Stimulated activated CD4-positive, alpha-beta T cell treated with anti-CD3 and anti-CD28 coated beads, Interleukin-2, amount 100 ng/mL, for 48 hours (primary cell): ENCODE measurements at places on chromosomes 3 and 15.
A peak's percentile ranks its signal among the peaks of the same experiment; 100 is the strongest.

- no peak for DNase-seq
Measured at GRCh38 chr3:160820022-160820421, 64.0 kb downstream of the PPM1L start.

- no peak for DNase-seq
Measured at GRCh38 chr15:80264031-80264430, 12.0 kb upstream of the CTXND1 start.

DNA sequence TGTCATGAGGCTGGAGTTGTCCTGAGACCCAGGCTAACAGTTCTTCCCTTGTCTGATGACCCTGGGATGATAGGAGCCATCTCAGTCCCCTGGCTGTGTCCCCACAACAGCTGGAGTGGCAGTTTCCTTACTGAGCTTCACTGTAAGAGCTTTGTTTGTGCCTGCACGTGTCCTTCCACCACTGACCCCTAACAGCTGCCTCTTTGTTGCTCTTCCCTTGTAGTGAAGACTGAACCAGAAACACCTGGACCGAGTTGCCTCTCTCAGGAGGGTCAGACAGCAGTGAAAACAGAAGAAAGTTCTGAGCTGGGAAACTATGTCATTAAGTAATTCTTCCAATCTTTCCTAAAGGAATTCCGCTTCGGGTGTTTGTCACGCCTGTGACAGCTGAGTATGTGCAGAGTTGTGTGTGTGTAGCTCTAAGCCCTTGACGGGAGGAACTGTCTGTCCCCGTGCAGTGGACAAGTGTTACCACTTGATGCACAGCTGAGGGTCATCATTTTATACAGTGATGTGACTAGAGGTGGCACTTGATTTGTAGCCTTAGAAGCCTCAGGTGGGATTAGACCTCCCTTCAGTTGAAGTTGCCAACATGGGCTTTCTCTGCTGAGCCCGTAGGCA, 25.0 kb downstream of the MAP6D1 start:
- DNase-seq, result no peak

DNA sequence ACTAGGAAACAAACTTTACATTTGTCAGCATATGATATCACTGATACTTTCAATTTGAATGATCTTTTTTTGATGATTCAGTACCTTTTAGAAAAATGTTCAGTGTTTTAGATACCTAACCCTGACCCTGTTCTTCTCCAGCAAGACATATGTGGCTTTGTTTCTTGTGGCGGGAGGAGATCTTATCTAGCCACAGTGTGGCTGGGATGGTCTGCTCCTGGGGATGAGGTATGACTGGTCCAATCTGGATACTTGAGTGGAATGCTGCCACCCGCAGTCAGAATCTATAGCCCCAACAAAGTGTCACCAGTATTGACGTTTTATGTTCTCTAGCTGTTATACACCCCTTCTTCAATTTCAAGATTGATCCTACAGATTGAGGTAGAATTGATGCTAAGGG, 439.0 kb upstream of the GOLIM4 start:
- DNase-seq, result no peak

- DNase-seq, result no peak
Measured at GRCh38 chr3:127658234-127658633, 14.5 kb upstream of the ABTB1 start.

- no peak for DNase-seq
Measured at GRCh38 chr3:186932281-186933181, 2.2 kb downstream of the ST6GAL1 start.

DNA sequence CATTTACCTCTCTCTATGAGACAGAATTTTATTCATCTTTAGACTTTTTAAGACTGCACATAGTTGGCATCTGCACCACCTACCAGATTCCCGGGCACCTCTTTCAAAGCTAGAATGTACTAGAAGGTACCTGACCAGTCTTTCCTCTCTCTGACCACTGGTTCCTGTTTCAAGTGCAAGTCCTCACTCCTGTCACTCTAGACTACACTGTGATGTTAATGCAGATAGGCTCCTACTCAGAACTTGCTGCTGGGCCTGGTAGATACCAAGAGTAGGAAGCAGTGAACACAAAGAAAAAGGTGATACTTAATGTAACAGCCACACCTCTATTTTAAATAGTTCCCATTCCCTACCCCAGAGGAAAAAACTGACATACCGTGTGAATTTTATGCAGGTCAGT, 8.1 kb upstream of the TCAIM start:
- DNase-seq, result no peak

GRCh38 chr15:93188236-93188635, 99.2 kb upstream of the RGMA start:
- no peak for DNase-seq

DNA sequence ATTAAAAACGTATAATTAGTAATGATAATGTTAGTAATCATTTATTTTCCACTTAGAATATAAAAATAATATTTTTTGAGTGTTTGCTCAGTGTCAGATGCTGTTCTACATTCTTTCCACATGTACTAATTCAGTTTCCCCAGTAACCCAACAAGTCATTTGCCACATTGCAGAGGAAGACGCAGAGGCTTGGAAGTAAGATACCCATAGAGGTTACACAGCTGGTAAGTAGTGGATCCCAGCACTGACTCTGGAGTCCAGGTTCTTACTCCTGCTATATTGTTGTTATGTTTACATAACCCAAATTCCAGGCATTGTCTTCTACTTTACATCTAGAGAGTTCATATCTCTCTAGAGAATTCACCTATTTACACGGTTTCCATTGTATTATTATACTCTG, 48.2 kb upstream of the MYO5C start:
- no peak for DNase-seq

DNA sequence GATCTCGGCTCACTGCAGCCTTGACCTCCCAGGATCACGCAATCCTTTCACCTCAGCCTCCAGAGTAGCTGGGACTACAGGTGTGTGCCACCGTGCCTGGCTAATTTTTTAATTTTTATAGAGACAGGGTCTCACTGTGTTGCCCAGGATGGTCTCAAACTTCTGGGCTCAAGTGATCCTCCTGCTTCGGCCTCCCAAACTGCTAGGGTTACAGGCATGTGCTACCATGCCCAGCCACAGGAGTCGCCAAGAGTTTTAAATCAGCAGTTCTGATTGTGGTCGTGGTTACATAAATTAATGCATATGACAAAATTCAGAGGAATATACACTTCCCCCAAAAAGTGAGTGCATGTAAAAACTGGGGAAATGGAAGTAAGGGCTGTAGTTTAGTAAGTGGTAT, 32.9 kb downstream of the MEGF11 start:
- DNase-seq, result no peak

DNA sequence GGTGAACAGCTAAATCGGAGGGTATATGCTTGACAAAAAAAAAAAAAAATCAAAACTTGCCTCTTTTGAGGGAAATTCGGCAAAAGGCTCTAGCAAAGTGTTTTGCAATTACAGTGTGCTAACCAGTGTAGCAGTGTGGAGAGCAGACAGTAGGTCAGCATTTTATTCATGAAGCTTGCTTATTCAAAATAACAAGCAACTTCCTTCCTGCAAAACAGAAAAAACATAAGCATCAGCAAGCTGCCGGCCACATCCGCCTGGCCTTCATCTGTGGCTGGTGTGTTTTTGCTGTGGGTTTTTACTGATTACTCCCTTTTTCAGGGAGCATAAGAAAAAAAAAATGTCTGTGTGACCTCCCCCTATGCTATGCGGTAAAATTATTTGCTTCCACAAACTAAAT, 434.1 kb downstream of the OCA2 start:
- no peak for DNase-seq

- peak; percentile 60 for DNase-seq
Measured at GRCh38 chr15:101167753-101168462, 83.9 kb downstream of the CHSY1 start.

DNA sequence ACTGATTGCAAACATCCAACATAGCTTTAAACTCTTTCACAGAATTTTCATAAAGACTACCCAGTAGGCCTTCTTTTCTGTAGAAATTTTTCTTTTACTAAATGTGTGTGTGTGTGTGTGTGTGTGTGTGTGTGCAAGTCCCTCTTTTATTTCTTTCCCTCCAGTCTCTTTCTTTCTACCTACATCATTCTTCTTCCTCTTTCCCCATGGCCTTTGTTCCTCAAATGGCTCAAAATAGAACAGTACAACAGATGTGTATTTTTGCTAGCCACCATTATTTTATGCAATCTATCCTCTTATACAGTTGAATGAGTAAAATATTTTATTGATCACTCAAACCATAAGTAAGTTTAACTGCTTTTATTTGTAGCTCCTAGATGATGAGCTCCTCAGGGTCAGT, 76.4 kb downstream of the USF3 start:
- DNase-seq, result no peak

GRCh38 chr3:12896063-12896985, 55.0 kb upstream of the RPL32 start:
- no peak for DNase-seq

DNA sequence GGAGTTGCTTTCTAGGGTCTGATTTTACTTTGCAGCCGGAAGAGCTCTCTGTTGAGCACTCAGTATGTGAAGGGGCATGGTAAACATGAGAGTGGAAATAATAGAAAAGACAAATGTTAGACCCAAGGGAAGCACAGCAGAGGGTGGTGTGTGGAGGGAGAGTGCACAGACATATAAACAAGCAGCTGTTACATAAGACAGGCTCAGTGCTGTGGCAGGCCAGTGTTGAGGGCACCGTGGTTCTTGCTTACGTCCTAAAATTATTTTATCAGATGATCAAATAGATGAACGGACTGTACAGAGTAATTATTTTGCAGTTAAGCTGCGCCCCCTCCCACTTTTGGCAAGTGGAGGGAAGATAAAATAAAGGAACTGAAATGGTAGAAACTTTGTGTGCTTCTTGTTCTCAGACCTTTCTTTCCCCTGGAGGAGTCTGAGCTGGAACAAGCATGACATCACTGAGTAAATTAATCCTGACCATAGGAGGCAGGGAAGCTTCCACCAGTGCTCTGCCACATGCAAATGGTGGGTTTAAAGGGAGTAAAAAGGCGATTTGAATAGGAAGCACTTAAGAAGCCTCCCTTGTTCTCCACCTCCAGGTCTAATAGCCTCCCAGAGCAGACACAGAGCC, 205.6 kb downstream of the IL20RB start:
- DNase-seq, result no peak

- DNase-seq, result no peak
Measured at GRCh38 chr3:839981-840380, 252.8 kb upstream of the CNTN6 start.

GRCh38 chr3:126461450-126462070, 14.1 kb downstream of the ZXDC start:
- DNase-seq, result no peak
